Hypothalamus (tissue), 51 donors: ENCODE measurements at places on chromosomes 2 and 18.

DNA sequence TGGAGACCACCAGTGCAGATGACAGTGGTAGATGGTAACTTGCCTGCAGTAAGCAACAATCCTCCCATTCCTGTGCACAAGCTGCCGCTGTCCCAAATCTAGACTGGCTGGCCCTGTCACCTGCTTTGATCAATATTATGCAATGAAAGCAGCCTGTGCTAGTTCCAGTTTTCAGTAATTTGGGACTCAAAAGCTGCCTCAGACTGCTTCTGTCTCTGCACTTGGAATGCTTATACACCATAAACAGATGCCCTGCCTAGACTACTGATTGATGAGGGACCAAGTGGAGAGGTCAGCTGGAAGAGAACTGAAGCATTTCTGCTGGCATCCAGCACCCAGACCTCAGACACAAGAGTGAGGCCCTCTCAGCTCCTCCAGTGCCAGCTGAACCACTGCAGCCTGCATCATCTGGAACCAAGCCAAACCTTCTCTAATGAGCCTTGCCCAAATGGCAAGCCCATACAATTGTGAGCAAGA, 24.9 kb downstream of the CCBE1 start:
- peak; percentile 10 for DNase-seq

GRCh38 chr2:127197475-127198385, 22.4 kb downstream of the CYP27C1 start:
- no peak for DNase-seq

DNA sequence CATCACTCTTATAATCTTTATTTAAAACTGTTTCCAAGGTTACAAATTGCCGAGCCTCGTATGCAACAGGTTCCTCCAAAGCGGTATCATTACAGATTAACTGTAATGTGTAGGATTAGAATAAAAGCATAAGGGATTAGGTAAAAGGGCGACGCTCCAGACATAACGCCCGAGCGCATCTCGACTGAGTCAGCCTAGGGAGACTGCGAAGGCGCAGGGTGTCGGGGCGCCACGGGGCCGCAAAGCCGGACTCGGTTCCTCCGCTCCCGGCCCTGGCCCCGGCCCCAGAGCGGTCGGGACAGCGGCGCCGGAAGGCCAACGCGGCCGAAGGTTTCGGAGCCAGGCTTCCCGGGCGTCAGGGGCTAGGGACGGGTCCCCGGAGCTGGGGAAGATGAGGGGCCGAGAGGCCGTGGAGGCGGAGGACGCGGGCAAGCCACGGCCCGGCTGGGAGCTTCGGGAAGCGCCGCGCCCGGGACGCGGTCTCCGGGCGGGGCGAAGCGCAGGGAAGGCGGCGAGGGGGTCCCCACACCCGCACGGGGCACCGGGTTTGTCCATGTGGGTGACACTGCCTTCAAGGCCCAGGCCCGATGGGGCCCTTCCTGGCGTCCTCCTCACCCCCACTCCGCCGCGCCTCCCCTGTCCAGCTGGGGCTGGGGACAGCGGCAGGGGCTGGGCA, 12.9 kb upstream of the SIX3 start:
- no peak for DNase-seq

DNA sequence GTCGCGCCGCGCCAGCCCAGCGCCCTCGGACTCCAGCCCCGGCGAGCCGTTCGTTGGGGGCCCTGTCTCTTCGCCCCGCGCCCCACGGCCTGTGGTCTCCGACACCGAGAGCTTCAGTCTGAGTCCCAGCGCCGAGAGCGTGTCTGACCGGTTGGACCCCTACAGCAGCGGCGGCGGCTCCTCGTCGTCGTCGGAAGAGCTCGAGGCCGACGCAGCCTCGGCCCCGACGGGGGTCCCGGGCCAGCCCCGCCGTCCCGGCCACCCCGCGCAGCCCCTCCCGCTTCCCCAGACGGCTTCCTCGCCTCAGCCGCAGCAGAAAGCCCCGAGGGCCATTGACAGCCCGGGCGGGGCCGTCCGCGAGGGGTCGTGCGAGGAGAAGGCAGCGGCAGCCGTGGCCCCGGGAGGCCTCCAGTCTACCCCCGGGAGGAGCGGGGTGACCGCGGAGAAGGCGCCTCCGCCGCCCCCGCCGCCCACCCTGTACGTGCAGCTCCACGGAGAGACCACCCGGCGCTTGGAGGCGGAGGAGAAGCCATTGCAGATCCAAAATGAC, 1.4 kb downstream of the PHLPP1 start:
- peak; percentile 43 for DNase-seq

DNA sequence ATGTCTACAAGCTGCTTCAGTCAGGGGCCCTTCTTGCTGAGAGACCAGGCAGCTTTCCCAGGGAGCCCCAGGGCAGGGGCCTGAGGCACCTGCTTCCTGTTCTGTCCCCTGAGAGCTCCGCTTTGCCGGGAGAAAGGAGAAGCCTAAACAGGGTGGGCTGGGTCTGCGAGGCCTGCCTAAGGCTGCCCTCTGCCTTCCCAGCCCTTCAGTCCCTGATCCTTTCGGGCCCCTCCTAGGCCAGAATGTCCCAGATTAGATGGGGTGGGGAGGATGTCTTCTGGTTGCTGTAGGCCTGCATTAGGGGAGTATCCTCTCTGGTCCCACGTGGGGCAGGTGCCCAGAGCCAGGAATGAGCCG, 72.4 kb downstream of the TGOLN2 start:
- no peak for DNase-seq

GRCh38 chr2:137117385-137117784, 352.0 kb downstream of the THSD7B start:
- no peak for DNase-seq

- DNase-seq: no peak
These were observed 38.5 kb downstream of the KCTD18 start for GRCh38 chr2:200471324-200471848.

GRCh38 chr18:58495634-58496033, 133.3 kb downstream of the ALPK2 start:
- no peak for DNase-seq

DNA sequence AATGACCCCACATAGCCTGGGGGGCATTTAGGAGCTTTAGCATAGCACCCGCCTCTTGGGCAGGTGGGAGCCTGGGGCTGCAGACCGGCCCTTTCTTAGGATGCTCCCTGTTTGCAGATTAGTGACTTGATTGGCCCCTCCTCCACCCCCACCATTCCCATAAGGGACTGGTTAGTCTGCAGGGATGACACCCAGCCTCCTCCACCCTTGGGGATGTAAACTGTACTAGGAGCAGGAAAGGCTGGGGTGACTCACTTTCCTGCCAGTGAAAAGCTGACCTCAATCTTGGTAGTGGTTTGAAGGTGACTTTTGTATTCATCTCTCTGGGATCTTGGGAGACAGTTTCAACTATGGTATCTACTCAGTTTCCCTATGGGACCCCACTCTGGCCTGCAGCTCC, 24.2 kb downstream of the CTIF start:
- DNase-seq: no peak

DNA sequence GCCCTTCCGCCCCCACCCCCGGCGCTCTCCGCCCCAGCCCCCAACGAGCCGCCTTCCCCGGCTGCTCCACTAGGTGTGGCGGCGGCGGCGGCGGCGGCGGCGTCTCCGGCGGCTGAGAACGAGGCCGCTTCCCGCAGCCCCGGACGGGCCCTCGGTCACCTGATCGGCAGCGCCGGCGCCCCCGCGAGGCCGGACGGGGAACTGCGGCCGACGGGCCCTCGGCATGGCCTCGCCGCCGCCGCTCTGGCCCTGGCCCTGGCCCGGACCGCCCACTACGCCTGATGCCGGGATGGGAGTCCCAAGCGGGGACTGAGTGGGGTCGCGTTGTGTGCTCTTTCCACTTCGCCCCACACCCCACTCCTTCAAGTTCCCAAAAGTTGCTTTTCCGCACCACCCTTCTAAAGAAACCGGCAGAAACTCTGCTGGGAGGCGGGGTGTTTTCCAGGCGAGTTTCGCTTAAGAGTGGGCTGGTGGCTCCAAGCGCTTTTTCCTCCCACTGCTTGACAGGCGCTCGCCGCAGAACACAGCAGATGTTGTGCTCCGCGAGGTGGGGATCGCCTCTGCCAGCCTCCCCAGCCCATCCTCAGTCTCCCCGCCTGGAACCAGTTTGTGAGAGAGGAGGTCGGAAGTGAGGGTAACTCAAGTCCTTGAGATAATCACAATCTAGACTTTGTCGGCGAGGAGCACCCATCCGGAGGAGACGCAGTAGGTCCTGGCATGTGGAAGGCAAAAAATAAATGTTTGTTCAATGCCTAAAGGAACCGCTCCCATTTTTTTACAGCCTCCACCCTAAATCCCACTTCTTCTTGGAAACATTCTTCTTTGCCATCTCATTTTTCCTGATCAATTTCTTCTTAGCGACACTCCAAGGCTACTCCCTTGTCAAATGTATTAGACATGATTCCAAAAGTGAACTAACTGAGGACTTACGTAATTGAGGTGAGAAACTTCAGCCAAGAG, at the start of gene NCKAP1:
Gene NCKAP1, minus strand, starts transcription at position 117 of the 960 bp plus-strand sequence. CDS start 358 bp downstream, outside the sequence.
- DNase-seq: peak; percentile 69

DNA sequence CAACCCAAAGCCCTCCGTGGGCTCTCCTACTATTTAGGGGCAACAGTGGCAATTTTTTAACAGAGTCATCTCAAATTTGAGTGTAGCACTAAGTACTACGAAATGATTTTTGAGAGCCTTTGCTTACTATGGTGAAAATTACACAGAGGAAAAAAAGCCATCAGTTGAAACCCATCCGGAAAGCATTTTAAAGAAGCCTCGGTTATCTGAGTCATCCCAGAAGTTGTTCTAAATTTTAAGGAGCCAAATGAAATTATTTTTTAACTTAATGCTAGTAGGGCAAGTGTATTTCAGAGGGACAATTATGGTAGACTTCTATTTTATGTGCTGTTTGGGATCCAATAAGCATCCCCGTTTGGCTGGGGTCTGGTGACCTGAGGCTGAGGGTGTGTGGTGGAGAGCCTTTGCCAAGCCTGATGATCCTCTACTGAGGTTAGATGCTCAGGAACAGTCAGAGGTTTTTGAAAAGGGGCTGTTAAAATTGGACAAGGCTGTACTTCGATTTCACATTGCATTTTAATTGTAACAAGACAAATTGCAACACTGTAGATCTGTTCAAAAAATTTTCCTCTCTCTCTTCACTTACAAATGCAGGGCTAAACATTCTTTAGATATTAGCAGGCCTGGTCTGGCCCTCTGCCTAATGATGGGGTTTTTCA, 47.0 kb downstream of the RAPGEF4 start:
- no peak for DNase-seq

DNA sequence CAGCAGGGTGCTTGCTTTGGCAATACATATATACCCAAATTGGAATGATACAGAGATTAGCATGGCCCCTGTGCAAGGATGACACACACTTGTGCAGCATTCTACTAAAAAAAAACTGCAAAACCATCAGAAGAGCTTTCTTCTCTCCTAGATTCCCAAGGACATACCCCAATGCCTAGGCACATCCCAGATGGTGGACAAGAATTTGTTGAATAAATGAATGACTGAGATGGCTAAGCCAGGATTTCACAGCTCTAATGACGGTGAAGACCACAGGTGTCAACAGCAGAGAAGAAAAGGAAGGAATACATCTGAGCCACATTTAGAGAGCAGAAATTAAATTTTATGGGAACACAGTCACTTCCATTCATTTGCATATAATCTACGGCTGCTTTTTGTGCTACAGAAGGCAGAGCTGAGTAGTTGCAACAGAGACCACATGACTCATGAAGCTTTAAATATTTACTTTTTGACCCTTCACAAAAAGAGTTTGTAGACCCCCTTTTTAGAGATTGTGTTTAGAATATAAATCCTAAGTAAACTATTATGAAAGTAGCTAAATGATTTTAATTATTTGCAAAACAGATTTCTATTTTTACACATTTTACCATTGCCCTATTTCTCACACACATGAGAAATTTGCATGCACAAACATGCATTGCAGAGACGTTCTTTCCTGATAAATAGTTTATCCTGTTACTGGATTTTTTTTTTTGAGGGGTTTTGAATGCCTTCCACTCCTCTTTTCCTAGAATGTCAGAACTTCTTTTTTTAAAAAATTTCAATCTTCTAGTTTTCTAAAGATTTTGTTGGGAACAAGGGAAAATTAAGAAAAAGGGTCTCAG, 119.0 kb downstream of the PMAIP1 start:
- no peak for DNase-seq

DNA sequence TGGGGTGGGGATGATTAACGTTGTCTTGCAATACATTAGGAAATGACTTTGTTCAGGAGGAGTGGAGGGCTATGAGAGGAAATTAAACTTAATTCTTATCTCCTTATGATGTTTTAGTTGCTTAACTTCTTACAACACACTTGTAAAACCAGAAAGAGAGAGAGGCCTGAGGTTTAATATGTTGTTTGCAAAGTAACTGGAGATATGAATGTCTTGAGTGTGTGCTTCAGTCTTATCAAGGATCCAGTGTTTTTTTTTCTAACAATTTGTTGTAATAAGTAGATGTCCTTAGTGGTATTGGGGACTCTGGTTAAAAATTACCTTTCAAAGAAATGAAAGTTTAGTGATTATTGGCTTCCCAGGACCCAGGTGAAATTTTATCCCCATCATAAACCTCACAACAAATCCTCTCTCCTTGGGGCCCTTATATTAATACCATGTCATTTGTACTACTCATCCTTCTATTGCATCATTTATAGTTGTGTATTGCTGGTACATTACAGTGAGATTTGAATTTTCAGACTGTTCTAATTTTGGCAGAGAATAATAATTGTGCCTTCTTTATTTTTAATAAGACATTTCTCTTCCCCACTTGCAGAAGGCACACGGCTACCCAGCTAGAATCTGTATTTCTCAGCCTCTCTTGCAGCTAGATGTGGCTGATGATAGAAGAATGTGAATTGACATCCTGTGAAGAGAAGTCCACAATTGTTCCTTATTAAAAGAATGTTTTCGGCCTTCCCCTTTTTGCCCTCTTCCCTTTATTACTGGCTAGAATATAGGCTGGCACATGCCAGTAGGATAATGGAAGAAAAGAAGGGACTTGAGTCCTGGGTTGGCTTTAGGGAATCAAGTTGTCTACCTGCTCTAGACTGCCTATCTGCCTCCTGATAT, 91.9 kb upstream of the CXCR4 start:
- no peak for DNase-seq

DNA sequence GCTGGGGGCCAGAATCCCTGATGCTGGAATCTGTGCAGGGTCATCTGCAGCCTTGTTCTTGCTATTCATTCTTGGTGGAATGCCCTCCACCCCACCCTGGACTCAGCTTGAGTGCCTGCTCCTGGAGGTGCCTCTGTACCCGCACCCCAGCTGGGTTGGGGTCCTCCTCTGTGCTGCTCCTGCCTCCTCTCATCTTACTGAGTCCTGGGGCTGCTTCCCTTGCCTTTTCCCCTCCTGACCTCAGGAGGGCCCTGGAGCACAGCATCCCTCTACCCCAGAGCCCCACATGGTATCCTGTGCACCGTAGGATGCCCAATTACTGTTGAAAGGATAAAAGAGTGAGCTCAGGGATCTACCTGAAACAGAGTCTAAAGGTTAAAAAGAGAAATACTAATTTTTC, 81.6 kb downstream of the CIB4 start:
- no peak for DNase-seq

GRCh38 chr2:39736640-39737039, 42.4 kb downstream of the THUMPD2 start:
- no peak for DNase-seq
